ENCODE measurements at places on chromosomes 5 and 9.
A peak's percentile ranks its signal among the peaks of the same experiment; 100 is the strongest.

- DNase-seq, result no peak
Measured at GRCh38 chr5:74642543-74642863, 2.0 kb upstream of the ENC1 start.

GRCh38 chr5:95709967-95710650 is 21.0 kb upstream of the RHOBTB3 start:
- no peak for DNase-seq

GRCh38 chr9:14245901-14246525 is 67.9 kb downstream of the NFIB start:
- DNase-seq, result no peak

- DNase-seq, result no peak
Measured at GRCh38 chr9:98018347-98018746, 35.2 kb downstream of the ANP32B start.

DNA sequence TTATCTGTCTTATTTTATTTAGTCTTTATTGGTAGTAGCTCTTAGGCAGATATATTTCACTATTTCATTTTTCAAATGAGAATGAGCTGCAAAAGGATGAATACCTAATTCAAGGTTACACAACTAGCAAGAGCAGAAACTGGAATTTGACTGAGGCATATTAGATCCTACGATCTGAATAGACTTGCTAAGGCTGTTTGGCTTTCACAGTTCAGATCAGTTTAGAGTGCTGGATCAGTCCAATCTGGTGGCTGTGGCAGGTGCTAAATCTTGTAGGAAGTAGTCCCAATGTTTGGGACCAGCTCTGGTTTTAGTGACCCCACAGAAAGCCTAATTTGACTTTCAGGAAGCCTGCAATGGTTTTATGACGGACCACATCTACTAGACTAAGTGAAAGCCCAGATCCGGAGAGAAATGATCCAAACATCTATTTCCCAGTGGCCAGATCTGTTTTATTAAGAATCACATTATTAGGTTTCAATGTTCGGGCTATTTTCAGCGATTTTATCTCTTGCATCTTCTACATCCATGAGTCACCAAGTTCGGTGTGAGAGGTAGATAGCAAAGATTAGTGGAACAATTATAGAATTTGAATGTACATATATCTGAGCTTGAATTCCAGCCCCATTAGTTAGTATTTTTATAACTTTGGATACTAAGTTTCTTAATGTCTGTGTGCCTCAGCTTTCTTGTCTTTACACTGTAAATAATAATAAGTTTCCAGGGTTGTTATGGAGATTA is 359.5 kb downstream of the ADGRV1 start:
- DNase-seq, result no peak

GRCh38 chr5:180820788-180821321 is 18.2 kb upstream of the MGAT1 start:
- no peak for DNase-seq

- peak; percentile 43 for DNase-seq
Measured at GRCh38 chr5:60972231-60972630, 27.2 kb downstream of the NDUFAF2 start.

DNA sequence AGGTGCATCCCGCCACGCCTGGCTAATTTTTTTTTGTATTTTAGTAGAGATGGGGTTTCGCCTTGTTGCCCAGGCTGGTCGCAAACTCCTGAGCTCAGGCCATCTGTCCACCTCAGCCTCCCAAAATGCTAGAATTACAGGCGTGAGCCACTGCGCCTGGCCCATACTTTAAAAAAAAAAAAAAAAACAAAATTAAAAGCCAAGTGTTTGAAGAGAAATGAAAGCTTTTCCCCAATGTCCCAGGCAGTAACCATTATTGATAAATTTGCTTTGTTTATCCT is 9.5 kb downstream of the PRRC2B start:
- no peak for DNase-seq

DNA sequence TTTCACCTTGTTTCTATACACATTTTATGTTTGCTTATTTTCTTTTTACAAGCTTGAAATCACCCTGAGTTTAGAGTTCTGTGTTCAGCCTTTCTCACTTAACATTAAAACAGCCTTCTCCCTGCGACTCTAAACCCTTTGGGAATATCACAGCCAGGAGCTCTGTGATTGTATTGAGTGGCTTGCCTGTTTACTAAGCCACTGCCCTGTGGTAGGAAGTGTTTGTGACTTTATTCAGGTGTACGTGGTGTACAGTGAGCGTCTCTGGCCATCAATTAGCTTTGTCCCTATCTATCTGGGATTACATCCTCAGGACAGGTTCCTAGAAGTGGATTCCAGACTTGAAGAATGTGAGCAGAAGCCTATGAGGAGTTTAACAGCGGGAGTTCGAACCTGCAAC is 11.0 kb upstream of the NEURL1B start:
- no peak for DNase-seq

DNA sequence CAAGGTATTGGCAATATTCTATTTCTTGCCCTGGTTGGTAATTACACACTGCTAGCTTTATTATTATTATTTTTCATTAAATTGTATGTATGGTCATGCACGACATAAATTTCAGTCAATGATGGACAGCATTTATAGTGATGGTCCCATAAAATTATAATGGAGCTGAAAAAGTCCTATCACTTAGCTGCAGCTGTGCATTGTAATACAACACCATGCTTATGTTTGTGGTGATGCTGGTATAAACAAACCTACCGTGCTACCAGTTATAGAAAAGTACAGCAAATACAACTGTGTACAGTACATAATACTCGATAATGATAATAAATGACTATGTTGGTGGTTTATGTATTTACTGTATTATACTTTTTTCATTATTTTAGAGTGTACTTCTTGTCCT is 65.5 kb downstream of the NR3C1 start:
- DNase-seq, result no peak

- DNase-seq, result peak; percentile 37
Measured at GRCh38 chr9:137705443-137705863, 86.6 kb downstream of the EHMT1 start.

DNA sequence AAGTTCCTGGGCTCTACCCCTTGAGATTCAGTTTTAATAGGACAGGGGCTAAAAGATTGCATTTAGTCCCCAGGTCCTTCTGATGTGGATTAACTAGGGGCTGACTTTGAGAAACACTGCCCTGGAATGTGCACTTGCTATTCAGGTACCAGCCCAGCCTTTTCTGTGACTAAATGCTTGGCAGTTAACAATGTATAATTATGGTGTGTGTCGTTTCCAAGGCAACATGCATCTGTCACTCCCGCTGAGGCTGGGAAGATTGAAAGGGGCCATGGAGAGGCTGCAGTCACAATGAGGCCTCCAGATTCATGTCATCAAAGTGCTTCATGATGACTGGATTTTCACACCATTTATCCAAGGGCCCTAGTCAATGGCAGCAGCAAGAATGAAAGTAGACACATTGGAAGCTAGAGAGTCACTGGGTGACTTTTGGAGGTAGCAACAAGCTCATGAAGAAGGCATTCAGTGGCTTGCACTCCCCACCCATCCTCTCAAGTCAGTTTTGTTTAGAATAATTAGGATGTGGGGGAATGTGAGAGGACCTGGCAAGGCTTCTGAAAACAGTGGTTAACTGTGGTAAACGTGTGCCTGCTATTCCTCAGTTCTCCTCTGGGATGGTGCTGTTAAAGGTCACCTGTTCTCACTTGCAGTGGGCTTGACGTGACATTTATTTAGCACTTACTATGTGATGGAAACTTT is 28.3 kb downstream of the RAI14 start:
- DNase-seq, result no peak

- DNase-seq, result no peak
Measured at GRCh38 chr5:147780924-147781573, 1.5 kb downstream of the JAKMIP2 start.

- no peak for DNase-seq
Measured at GRCh38 chr9:18666986-18667772, 193.2 kb downstream of the ADAMTSL1 start.

GRCh38 chr5:175689147-175689991 is 31.5 kb downstream of the HRH2 start:
- no peak for DNase-seq

DNA sequence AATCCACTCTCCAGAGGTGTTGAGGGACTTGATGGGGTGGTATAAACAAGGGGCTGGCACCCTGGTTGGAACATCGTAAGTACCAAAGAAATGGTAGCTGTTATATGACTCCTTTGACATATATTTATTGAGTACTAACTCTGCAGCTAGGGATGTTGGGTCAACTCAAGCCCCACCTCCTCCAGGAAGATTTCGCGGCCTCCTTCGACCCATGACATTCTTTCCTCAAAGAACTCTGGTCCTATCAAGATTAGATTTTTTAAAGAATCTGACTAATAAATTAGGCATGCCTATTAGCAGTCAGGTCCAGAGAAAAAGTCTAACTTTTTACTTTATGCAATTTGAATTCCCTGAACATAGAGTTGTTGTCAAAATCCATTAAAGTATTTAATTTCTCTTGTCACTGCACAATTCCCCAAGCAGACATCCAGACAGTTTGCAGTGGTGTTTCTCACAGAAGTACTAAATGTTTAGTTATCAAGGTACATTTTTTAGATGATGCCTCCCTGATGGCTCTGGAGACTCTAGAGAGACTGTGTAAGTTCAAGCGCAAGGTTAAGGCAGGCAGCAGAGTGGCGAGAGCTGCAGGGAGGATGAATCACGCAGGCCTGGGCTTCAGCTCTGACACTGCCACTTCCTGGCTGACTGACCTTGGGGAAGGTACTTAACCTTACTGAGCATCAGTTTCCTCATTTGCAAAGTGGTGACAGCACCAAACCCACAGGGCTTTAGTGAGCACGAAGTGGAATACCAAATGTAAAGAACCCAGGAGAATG is 209.6 kb downstream of the TTLL11 start:
- DNase-seq, result no peak

GRCh38 chr9:21828853-21829410 is 26.5 kb downstream of the MTAP start:
- no peak for DNase-seq

- no peak for DNase-seq
Measured at GRCh38 chr9:107472581-107473340, 16.8 kb downstream of the KLF4 start.

DNA sequence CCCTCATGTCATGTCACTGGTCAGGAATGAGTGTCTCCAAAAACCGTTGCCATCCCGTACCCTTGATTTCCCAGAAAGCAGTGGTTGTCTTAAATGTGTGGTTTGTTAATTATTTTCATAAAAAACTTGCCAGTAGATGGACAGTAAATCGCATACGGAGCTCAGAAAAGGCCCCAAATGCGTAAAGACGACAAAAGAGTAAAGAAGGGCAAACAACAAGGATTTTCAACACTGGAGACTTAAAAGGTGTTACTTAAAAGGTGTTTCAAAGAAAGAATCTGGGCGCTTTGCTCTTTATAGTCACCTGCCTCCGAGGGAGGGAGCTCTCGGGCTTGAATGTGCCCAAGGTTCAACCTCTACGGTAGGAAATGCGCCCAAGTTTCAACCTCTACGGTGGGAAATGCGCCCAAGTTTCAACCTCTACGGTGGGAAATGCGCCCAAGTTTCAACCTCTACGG is 734 bp downstream of the KIF27 start:
- no peak for DNase-seq

DNA sequence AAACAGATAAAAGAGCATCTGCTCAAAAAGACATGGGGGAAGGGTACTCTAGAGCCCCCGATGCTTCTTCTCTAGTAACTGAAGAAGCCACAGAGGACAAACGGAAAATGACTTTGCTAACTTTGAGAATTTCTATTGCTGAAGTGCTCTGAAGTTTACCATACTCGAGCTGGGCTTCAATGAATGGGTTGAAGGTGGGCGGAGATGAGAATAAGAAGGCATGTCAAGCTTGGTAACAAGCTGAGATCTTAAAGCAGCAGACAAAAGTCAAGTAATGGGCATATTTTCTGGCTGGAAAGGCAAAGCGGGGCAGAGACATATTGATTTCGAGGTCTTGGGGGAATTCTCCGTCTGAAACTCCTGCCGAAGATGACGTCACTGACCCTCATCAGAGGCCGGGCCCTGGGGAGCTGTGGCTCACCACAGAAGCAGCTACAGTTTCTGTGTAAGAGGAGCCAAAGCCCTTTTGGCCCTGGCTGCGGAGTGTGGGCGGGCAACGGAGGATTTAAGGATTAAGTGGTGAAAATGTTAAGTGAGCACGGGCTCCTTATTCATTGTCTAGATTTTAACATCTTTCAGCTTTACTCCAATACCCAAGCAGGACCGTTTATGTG is 115.8 kb upstream of the SLIT3 start:
- no peak for DNase-seq

DNA sequence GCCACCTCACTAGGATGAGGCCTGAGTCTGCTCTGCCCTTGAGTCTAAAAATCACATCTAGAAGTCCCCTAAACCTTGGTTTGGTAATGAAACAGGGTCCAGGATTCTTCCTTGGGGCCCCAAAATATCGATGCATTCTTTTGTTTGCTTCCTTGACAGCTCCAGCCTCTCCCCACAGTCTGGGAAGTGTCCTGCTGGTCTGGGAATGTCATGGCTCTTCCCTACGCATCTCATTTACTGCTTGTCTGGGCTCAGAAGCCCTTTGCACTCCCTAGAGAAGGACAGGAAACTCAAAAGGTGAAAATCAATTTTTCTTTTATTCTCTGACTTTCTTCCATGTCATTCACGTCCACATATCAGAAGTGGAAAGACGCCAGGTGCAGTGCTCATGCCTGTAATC is 115.8 kb downstream of the DRD1 start:
- no peak for DNase-seq

GRCh38 chr5:72301557-72301956 is 18.5 kb downstream of the MRPS27 start:
- no peak for DNase-seq

DNA sequence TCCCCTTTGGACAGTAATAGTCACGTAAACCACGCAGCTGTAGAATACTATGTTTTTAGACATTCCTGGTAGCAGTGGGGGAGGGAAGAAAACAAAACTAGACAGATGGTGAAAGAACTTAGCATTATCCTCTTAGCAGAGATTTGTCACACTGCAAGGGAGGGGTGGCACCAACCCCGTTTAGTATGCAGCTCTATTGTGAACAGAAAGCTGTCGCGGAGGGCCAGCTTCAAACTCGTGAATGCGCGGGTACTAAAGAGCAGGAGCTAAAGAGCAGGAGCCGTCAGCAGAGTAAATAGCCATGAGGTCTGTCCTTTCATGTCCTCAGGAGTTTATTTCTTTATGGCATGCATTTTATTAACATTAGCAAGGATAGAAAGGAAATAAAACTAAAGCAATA is 141.9 kb upstream of the SLC12A2 start:
- no peak for DNase-seq

DNA sequence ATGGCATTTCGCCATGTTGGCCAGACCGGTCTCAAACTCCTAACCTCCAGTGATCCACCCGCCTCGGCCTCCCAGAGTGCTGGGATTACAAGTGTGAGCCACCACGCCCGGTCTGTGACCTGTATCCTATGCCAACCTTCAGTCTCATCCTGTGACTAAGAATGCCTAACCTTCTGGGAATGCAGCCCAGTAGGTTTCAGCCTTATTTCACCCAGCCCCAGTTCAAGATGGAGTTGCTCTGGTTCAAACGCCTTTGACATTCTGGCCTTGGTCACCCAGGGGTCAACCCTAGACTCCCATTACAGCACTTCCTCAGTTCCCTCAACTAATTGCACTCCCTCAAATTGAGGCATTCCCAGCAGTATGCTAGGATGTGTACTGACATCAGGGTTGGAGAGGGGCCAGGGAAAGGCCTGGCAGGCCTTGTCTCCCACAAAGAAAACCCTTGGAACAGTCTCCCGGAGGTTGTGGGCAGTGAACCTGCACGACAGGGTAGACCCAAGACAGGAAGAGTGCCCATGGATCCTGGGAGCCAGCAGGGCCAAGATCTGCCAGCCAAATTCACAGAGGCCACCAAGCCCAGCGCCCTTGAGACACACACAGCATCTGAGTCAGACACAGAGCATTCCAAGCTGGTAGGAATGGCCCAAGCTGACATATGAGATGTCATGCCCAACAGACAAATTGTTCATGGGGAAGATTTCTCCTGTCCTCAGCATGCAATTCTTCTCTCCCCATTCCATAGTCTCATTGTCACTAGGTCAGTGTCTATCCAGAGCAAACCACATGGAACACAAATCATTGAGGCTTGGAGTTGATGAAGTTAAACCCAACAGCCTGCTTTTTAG is 24.9 kb upstream of the SMU1 start:
- no peak for DNase-seq
